ENCODE measurements at places on chromosomes 7 and 10.
A peak's percentile ranks its signal among the peaks of the same experiment; 100 is the strongest.

DNA sequence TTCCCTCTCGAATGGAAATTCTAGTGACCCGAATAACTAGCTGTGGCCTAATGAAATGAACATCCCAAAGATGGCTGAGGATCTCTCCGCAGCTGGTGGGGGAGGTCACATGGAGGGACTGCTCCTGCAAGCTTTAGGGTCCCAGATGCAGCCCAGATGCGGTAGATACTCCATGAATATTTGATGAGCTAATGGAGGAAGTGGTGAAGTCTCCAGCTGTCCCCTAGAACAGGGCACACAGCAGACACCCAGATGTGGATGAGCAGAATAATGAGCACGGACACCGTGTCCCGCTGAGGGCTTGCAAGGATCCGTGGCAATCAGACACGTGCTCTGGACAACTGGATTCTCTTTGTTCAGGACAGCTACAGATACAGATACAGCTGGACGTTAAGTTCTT lies 59.2 kb downstream of the DENND2A start:
- no peak for DNase-seq

GRCh38 chr10:74255888-74256357 lies 104.9 kb downstream of the ADK start:
- no peak for DNase-seq

DNA sequence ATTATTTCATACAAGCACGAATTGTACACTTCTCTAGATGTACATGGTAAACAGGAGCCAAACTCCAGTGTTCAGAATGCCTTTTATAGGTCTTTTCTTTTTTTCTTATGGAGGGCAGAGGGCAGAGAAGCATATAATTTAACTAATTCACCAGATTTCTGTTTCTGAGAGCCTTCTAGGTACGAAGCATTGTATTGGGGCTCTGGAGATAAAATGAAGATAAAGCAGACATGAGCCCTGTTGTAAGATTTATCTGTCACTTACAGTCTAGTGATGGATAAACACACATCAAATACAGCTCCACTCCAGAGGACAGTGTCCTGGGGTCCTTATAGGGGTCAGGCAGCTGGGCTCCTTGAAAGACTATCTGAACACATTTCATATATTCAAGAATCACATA lies 265.5 kb downstream of the SKAP2 start:
- DNase-seq: no peak

DNA sequence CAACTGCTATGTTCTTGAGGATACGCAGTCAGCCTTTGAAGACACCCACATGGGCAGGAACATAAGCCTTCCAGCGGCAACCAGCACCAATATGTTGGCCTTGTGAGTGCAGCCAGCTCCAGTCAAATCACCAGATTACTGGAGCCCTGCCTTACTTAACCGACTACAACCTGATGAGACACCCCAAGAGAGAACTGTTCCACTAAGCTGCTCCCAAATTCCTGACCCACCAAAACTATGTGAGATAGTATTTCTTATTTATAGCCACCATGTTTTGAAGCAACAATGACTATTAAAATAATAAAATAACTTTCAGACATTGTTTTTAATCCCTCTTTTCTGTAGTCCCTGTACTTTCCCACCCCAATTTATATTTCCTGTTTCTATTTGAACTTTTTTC lies 179.6 kb downstream of the ADK start:
- no peak for DNase-seq

DNA sequence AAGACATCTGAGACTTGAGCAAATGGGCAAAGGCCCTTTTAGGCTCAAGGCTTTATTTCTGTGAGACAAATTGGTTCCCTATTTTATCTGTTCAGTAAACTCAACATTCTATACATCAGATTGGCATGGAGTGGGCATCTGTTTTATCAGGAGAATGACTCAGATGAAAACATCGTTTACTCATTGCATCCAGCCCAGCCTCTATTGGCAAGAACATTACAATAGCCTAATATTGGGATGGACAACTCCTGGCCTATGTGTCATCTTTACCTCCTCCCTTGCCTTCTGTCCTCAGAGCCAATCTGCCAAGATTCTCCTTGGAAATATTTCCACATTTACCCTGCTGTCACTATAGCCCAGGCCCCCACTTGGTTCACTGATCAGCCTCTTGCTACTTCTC lies 5.5 kb upstream of the BLNK start:
- no peak for DNase-seq

- no peak for DNase-seq
These were observed 218.2 kb downstream of the CCSER2 start for GRCh38 chr10:84546609-84547008.

DNA sequence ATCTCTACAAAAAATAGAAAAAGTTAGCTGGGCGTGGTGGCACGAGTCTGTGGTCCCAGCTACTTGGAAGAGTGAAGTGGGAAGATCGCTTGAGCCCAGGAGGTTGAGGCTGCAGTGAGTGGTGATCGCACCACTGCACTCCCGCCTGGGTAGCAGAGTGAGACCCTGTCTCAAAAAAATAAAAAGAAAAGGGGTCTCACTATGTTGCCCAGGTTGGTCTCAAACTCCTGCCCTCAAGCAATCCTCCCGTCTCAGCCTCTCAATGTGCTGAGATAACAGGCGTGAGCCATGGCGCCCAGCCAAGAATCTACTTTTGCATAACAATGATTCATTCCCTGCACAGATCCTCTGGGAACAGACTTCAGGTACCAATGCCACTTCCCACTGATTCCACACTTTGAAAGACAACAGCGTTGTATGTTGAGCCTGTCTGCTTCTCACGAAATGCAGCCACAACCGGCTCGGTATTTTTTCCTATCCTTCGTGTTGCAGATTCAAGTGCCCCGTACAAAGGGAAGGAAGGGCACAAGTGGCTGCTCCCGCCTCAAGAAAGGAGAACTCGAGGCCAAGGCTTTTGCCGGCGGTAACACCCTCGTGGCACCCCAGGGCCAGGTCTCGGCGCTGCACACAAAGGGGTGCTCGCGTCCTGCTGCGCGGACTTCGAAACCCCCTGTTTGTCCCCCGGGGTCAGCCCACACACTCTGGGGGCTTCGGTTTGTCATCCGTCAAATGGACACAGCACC lies 745 bp downstream of the DAGLB start:
- peak; percentile 77 for DNase-seq

- DNase-seq: no peak
These were observed 299.2 kb upstream of the ZMIZ1 start for GRCh38 chr10:78769526-78769925.

DNA sequence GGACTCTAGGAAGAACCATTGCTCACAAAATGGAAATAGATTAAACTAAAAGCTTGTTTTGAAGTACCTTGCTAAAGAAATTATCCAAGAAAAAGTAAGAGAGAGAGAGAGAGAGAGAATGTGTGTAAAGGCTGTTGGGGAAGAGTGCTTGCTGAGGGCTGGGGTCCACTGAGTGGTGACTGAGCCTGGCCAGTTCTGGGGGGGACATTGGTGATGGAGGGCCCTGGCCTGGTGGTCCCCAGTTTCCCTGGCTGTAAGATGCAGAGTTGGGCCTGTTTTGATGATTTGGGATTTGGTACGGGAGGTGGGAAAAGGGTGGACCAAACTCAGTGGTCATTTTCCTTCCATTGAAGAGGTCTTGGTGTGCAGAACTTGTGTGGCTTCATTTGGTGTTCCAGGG lies 880 bp downstream of the RAMP3 start:
- DNase-seq: no peak

DNA sequence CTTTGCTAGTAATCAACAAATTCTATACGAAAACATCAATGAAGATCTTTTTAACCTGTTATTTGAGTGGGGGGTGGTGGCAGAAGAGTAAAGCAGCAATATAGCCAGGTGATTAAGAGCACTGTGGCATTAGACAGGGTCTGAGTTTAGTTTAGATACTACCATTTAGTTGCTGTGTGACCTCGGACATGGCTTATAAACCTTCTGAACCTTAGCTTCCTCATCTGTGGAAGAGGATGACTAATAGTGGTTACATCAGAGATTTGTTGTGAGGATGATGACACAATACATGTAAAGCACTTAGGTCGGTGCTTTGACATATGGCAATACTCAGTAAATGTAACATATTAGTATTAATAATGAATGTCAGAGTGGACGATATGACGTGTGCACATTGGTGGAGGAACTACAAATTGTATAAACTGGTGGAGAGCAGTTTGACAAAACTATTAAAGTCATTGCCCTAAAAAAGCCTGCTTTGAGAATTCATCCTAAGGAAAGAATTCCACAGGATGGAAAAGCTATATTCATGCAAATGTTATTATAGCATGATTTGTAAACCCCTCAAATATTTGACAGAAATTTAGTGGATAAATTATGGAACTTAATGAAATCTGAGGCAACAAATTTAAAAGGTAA lies 24.3 kb downstream of the SPAG6 start:
- DNase-seq: no peak

DNA sequence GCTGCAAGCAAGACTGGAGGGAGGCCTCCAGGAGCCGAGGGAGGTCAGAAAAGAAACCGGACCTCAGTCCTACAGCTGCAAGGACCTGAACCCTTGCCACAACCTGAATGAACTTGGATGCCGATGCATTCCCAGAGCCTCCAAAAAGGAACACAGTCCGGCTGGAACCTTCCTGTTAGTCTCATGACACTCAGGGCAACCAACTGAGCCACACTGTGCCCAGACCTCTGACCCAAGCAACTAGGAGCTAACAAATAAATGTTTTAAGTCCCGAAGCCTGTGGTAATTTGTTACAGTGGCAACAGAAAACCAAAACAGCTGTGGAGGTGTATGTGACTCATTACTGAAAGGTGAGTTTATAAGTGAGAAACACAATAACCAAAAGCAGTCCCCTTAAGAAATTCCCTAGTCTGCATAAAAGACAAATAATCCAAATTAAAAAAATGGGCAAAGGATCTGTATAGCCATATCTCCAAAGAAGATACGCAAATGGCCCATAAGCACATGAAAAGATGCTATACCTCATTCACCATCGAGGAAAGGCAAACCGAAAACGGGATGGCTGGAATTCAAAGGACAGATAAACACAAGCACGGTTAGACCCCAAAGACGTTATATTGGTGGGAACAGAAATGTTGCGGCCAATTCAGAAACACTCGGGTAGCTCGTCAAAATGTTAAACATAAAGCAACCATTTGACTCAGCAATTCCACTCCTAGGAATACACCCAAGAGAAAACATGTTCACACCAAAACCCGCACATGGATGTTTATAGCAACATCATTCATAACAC lies 24.8 kb downstream of the GNA12 start:
- no peak for DNase-seq

- DNase-seq: no peak
These were observed 323.0 kb downstream of the PARD3 start for GRCh38 chr10:34492081-34492480.

DNA sequence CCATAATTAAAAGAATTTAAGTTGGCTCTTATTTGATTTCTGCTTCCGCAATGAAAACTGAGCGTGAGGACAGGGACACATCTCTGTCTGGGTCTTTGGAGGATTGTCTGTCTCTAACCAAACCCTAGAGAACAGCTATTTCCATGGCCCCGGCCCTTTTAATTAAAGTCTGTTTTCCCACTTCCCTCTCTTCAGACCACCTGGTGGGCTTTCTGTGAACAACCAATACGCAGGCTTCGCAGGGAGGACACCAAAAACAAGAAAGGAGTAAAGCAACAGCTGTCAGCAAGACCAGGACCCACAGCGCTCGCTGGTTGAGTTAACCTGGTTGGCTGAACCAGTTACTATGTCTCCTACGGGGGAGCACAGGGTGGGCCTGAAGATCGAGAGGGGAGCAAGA lies 217.1 kb upstream of the FRMD4A start:
- DNase-seq: no peak

- no peak for DNase-seq
These were observed 440.6 kb upstream of the LRRN3 start for GRCh38 chr7:110650328-110650727.

- DNase-seq: peak; percentile 96
These were observed 4.3 kb downstream of the LRRC20 start for GRCh38 chr10:70378122-70378521.

DNA sequence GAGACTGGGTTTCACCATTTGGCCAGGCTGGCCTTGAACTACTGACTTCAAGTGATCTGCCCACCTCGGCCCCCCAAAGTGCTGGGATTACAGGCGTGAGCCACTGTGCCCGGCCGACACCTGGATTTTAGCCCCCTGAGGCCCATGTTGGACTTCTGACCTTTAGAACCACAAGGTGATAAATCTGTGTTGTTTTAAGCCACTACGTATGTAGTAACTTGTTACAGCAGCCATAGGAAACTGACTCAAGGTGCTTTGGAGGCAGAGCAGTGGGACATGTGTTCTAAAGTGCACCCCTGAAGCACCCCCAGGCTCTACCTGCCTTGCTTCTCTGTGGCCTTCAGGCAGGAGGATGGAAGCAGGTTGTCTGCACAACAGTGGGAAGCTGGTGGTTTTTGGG lies 128.4 kb downstream of the CDH23 start:
- no peak for DNase-seq
